ENCODE measurements at places on chromosomes 3 and 15.

DNA sequence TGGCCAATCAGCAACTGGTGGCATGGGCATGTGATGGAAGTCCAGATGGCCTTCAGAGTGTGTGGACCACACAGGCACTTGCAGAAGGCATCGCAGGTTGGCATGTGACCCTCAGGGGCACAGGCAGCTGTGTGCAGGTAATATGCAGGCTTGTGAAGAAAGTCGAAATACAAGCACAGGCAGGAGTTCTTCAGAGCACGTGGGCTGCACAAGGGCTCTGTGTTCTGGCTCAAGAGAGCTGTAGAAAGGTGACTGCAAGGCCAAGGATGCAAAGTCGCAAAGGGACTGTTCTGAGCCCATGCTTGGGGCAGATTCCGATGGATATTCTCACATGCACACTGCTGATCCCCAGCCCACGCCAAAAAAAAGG, 8.3 kb downstream of the LRRC2 start:
- DNase-seq: no peak

GRCh38 chr3:127822682-127823425, 539 bp upstream of the MGLL start:
- no peak for DNase-seq

GRCh38 chr3:153855772-153856171, 265.4 kb upstream of the ARHGEF26 start:
- no peak for DNase-seq

GRCh38 chr3:28989646-28990089, 291.2 kb upstream of the RBMS3 start:
- no peak for DNase-seq

- DNase-seq: no peak
Measured at GRCh38 chr3:151183265-151183671, 19.7 kb downstream of the GPR171 start.

GRCh38 chr15:92528736-92529135, 126.8 kb downstream of the FAM174B start:
- DNase-seq: no peak

DNA sequence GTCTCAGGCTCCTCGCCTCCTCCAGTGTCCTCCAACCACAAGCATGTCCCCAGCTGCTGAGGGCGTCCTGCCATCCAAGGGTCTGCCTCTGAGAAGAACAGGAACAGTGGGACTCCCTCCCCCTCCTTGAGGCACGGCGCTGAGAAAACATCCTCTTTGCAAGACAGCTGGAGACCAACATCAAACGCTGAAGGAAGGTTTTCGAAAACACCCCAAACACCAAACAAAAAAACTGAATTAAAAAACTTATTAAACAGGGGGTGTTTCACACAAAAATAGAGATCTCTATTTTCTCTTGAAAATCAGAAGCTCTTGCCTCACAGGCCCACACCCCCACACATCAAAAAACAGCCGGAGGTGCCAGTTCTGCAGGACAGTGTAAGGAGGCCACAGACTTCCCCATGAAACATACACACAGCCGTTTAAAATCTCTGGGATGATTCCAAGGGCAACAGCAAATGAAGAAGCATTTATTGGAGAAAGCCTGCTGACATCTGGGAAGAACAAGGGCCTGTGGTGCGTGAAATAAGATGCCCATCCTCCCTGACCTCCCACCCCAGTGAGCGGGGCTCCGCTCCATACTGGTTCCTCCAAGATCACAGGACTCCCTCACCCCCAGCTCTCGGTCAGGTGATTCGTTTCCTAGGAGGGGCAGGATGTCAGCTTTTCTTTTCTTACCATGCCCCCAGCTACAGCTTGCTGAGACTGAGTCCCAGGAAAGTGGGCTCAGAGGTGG, 71.3 kb downstream of the NUP210 start:
- DNase-seq: no peak

DNA sequence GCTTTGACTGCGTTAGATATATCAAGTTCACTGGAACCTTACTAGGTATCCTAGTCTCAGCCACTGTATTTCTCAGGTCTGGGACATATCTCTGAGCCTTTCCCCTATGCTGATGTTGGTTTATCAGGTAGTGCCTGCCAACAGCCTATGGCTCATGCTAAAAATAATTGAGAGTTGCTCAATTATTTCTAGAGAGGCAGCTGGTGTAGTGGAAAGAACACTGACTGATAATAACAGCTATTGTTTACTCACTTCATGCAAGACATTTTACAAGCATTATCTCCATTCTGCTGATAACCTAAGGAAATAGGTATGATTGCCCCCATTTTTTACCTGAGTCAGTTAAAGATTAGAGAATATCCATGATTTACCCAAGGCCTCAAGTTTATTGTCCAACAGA, 231.4 kb downstream of the LRRN1 start:
- DNase-seq: no peak

DNA sequence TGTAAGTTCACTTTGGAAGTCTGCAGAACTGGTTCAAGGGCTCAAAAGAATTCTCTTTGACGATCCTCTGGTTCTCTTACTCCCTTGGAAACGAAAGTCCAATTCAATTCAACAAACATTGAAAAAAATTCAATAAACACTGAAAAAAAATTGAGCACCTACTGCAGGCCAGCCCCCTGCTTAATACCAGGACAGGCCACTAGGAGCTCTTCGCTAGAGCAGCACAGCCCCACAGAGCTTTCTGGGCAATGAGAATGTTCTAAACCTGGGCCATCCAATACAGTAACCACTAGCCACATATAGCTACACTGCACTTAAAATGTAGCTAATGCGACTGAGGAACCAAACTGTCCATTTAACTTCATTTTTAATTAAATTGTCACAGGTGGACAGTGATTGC, 50.4 kb upstream of the DCLK3 start:
- DNase-seq: no peak

DNA sequence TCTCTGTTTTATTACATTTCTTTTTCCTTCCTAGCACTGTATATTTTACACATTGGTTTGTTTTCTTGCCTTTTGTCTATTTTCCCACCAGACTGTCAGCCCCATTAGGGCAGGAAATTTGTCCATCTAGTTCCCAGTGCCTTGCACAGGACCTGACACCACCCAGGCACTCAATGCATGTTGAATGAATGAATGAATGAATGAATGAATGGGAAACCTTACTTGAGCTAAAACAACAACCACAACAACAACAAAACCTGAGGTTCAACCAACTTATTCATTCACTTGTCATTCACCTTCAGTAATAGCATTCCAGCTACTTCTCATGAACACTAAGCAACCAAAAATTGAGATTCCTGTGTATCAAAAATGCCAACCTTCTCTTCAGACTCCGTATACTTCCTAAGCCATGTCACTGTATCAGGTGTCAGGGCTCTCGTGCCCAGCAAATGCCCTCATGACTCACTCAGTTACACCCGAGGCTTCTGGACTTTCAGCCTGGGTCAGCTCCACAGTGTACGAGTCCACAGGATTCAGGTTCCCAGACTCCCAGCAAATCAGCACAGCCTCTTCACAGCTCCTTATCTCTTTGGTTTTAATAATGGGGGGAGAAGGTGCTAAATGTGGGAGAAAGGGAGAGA, 37.3 kb downstream of the FSD2 start:
- DNase-seq: no peak

- DNase-seq: peak; percentile 1
Measured at GRCh38 chr15:57165992-57166391, 210.3 kb upstream of the CGNL1 start.

DNA sequence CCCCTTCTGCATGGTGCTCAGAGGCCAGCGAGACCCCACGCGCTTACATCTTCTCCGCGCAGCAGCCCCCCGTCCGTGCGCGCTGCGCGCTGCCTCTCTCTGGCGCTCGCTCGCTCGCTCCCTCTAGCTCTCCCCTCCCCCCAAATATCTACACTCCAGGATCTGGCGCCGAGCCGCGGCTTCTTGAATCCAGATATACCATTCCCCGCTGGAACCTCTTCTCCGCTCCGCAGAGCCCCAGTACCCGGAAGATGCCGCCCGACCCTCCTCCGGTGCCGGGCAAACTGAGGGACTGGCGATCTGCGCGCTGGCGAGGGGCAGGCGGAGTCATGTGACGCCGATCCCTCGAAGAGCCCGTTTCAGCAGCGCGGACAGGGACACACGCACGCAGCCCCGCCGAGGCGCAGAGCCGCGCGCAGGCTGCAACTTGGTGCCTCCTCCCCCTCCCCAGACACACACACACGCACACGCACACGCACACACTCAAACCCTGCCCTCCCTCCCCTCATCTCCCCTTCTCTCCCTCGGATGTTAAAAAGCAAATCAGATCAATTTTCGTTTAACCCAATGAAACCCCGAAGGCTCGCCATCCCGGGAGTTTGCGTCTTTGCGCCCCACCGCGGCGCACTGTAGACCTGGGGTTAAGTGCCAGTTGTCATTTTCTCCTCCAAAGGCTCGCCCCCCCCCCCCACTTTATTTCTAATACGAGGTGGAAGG, at the start of gene RASGRF1:
RASGRF1 (minus strand) TSS at position 294 of the 717 bp plus-strand sequence; CDS start at position 12, 282 bp downstream.
- no peak for DNase-seq

Data from stimulated activated CD4-positive, alpha-beta T cell treated with anti-CD3 and anti-CD28 coated beads, Interleukin-15, amount 100 ng/mL, for 48 hours (primary cell).